ENCODE measurements at places on chromosomes 13 and 19. TPM values are rescaled to one million over a fixed set of nuclear protein-coding genes. Genes with fewer than 3 reads are reported as not detected.

The LENG1 gene
- 9.9 TPM for total RNA-seq

The PNKP gene
- 189 TPM for total RNA-seq

DNA sequence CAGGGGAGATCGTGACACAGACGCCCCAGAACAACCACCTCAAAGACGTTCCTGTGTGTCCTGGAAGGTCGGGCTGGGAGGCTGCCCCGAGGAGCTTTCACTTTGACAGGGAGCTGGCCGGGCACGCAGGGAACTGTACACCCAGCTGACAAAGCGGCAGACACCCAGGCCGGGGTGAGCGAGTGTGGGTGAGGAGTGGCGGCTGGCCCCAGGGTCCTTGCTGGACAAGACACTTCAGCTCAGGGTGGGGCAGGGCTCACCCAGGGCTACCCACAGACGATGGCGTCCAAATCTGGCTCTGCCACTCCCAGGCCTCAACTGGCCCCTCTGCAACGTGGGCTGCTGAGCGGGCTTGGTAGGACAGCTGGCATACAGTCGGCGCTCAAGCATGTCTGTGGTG is 2.0 kb downstream of the FGF22 start:
- DNase-seq, result no peak

DNA sequence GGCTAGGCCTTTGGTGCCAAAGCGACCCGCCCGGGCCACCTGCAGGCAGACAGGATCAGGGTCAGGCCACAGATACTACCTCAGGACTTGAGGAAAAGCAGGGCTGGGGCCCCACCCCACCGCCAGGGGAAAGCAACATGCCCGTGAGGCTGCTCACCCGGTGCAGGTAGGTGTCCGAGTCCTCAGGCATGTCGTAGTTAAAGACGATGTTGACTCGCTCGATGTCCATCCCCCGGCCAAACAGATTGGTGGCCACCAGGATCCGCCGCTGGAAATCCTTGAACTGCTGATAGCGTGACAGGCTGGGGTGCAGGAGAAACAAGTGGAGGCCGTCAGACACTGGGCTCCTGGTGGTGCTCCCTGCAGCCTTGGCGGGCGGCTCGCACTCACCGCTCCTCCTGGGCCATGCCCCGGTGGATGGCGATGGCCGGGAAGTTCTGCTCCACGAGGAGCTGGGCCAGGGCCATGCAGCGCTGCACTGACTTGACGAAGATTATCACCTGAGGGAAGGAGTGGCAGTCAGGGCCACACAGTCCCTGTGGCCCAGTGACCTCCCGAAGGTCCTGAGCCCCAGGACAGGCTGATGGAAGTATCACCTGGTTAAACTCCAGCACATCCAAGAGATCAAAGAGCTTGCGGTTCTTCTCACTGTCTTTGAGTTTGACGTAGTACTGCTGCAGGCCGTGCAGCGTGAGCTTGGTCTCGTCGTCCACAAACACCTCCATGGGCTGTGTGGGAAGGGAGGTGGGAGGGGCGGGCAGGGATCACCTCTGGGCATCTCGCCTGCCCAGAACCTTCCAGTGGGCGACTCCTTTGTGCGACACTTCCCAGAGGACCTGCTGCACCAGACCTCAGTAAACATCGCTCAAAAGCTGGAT is 9.8 kb downstream of the DDX39A start:
- no peak for DNase-seq

DNA sequence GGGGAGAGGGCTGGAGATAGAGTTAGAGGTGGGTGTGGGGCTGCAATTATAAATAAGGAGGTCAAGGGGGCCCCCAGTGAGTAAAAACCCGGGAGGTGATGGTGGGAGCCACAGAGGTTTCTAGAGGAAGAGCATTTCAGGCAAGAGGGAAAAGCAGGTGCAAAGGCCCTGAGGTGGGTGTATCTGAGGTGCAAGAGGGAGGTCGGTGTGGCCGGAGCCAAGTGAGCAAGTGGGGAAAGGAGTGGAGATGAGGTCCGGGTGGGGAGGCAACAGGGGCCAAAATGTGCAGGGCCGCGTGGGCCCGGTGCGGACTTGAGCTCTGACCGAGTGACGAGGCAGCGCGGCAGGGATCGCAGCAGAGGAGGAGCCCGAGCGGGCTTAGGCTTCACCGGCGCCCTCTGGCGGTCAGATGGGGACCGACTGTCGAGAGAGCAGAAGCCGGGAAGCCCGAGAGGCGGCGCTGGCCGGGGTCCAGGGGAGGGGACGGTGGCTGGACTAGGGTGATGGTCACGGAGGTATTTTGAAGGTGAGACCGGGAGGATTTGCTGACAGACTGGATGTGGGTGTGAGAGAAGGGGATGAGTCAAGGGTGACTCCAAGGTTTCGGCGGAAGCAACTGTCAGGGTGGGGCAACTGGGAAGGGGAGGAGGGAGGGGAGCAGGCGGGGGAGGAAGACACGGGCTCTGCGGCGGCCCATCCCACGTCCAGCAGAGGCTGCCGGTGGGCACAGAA is 17.7 kb upstream of the SPACA4 start:
- peak; percentile 97 for DNase-seq

Data from Calu3 (cell line).